ENCODE measurements at places on chromosomes 4 and X. TPM values are rescaled to one million over a fixed set of nuclear protein-coding genes. Genes with fewer than 3 reads are reported as not detected.

Gene SLC6A14
- total RNA-seq = not detected

DNA sequence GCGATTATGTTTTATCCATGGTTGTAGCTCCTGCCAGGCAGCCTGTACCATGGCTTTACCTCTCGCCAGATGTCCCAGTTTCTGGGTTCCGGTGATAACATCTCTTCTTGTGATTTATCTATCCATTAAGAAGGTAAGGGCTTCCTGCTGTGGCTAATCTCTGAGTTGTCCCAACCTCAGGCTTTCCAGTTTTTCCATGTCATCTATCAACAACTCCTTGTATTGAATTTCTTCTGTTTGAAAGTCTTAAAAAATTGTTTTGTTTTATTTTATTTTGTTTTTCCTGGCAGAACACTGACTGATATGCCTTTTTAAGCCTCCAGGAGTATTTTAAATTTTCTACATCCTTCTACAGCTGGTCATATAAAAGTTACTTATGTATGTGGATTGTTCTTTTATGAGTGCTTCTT lies 241.9 kb downstream of the ANTXR2 start:
- no peak for DNase-seq

DNA sequence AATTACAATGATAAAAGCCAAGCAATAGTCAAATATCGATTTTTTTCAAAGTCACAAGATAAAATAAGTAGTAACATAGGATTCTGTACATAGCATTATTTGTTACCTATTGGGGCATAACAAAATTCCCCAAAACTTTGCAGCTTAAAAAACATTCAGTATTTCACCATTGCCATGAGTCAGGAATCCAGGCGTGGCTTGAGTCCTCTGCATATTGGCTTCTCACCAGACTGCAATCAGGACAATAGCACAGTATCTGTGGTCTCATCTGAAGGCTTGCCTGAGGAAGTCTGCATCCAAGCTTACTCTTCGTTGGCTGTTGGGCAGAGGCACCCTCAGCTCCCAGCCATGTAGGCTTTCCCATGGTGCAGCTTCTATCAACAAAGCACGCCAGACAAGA lies 6.2 kb upstream of the CTBP1 start:
- no peak for DNase-seq

GRCh38 chrX:110418316-110419235 lies 59.9 kb downstream of the RTL9 start:
- no peak for DNase-seq

DNA sequence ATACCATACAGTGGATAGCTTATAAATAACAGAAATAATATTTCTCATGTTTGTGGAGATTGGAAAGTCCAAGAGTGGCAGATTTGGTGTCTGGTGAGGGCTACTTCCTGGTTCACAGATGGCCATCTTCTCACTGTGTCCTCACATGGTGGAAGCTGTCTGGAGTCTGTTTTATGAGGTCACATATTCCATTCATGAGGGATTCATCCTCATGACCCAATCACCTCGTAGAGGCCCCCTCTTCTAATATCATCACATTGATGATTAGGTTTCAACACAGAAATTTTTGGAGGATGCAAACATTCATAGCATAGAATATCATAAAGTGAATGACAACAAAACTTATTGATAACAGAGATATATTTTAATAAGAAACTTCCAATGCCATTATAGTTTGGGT lies 568.0 kb downstream of the STIM2 start:
- DNase-seq = no peak

DNA sequence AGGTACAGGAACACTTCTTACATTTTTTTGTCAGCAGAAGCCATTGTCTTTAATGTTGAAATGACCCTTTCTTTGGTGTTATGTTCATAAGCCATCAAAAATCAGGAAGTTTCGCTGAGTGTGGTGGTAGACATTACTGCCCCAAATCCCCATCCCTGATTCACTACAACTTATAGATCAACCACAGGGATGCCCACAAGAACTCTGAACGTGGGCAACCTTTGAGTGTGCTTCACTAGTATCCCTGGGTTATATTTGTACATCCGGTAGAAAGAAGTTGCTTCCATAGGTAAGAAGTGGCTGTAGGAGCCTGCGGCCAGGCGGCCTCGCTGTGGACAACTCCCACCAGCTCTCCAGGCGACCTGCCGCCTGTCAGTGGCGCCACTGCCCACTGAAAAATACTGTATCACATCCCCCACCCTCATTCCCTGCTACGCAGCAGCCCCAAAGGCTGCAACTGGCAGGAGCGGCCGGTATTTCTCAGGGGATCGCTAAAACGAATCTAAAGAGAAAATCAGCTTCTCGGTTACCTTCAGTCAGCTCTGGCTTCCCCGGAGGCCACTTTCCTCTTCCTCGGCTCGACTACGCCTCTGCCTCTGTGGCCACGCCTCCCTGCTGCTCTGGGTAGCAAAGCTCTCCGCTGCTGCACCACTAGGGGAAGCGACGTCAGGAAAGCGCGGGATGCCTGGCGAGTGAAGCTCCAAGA lies 13.9 kb upstream of the ETDC start:
- DNase-seq = peak; percentile 31

DNA sequence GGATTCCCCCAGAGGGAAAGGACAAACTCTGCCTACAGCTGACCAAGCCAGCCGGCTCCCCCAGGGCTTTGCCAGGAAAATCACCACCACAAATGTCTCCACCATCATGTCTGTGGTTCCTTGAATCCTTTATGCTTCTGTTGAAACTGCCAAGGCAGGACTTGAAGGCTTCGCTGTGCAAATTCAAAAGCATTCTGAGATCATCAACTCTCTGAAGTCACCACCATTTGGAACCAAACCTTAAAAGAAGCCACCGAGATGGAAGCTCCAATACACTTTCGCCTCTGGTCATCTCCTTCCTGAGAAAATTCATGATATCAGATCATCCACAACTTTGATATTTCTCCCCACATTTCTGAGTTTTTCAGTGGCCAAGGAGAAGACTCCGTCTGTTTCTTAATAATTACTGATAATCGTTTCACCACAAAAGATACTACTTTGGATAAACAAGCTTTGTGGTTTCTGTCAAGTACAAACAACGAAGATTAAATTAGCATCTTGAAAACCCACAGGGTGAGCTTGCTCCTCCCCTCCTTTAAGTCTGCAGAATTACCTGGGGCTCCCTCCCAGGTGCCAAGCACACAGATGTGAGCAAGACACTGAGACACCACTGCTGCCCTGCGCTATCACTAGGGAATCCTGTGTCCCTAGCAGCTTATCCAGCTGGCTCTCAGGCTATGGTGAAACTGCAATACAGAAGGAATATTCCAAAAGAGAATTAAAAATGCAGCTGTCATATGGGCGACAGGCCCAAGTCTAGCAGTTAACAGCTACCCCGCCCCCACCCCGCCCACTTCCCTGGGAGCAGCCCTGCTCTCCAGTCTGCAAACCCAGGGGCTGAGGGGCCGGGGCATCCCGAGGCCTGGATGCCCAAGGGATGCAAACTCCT lies 125.0 kb upstream of the TBL1X start:
- DNase-seq = no peak

- no peak for DNase-seq
Measured at GRCh38 chrX:40104630-40104984, 6.8 kb upstream of the BCOR start.

DNA sequence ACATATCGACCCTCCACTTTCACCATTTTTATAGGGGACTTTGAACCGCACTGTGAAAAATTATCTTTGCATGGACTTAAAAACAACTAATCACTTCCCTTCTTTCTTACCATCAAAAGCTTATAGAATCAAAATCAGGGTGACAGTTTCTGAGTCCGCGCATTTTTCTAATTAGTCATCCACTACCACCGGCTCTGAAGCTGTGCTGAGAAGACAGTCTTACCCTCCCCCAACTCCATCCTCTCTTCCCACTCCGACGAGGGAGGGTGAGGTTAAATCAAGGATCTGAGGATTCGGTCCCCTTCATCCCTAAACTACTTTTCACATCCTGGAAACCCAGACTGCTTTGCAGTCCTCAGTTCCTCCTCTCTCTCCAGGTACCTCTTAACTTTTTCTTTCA lies 4.2 kb downstream of the DCTD start:
- DNase-seq = no peak

- no peak for DNase-seq
Measured at GRCh38 chr4:27836523-27836922, 975.9 kb downstream of the STIM2 start.

Gene PKD2
- total RNA-seq = 7.1 TPM

DNA sequence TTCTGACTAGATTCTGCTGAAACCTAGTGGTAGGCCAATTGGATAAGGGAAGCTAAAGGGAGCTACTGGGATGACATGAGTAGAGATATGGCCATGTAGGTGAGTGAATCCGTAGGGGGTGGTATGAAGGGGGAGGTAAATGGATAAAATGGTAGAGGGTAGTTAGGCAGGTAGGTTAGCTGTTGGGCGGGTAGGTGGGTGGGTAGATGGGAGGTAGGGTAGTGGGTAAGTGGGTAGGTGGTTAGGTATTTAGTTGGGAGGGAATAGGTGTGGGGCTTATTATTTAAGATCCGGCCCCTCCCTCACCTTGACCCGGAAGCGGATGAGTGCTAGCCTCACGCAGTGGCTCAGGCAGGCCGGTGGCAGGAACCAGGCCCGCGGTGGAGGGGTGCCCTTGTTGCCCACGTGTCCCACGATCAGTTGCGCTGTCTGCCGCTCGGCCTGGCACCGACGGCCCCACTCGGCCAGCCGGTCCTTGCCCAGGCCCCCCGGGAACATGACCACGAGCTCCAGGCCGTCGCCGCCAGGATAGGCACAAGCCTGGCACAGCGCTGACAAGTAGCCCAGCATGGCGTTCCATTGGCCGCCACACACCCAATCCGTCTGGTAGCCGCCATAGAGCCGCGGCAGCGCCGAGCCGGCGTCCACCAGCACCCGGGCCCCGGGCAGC lies 725 bp downstream of the FAM120C start:
- peak; percentile 48 for DNase-seq

- DNase-seq = no peak
Measured at GRCh38 chr4:105896461-105896942, 1.2 kb downstream of the NPNT start.

Gene MOSPD2
- 8.3 TPM for total RNA-seq

DNA sequence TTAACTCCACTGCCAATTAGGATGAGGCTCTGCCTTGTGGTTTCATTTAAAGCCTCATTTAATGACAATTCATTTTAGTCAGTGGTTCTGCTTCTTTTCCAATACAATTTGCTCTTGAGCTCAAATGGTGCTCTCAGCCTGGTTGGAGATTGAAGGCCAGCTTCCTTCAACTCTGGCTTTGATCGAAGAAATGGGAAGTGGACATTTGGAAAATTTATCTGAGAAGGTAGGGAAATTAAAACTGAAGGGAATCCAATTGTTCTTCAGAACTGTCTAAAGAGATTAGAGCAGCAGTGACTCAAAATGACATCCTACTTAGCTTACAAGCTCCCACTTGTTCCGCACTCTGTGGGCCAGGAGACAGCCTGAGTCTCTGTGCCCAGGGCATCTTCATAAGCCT lies 206.8 kb downstream of the SMARCA1 start:
- DNase-seq = no peak

DNA sequence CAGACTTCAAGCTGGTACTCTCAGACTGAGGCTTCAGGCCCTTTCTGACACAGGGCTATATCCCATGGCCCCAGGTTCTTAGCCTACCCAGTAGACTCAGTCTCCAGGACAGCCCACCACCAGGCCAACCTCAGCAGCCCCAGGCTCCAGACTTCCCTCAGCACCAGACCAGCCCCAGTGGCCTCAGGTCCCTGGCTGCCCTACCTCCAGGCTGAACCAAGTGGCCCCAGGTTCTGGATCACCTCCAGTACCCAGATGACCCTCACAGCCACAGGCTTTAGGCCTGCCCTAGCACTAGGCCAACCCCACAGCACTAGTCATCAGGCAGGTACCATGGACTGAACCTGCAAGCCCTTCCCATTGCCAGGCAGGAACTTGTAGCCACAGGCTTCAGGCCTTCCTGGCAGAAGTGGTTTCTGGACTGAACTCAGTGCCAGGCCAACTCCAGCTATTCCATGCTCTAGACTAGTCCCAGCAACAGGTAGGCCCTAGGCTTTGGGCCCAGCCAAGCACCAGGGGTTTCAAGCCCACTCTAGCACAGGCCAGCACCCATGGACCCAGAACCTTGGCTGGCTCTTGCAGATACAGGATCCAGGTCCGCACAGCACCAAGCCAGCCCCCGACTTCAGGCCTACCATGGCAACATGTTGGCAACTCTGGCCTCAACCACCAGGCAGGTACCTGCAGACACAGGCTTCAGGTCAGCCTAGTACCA lies 45.7 kb upstream of the MAGED4 start:
- DNase-seq = no peak

Data from CD8-positive, alpha-beta memory T cell (primary cell).